ENCODE measurements at places on chromosomes 12 and 14. TPM values are rescaled to one million over a fixed set of nuclear protein-coding genes. Genes with fewer than 3 reads are reported as not detected.

GRCh38 chr12:5718680-5719079 lies 226.4 kb downstream of the ANO2 start:
- DNase-seq, result no peak

DNA sequence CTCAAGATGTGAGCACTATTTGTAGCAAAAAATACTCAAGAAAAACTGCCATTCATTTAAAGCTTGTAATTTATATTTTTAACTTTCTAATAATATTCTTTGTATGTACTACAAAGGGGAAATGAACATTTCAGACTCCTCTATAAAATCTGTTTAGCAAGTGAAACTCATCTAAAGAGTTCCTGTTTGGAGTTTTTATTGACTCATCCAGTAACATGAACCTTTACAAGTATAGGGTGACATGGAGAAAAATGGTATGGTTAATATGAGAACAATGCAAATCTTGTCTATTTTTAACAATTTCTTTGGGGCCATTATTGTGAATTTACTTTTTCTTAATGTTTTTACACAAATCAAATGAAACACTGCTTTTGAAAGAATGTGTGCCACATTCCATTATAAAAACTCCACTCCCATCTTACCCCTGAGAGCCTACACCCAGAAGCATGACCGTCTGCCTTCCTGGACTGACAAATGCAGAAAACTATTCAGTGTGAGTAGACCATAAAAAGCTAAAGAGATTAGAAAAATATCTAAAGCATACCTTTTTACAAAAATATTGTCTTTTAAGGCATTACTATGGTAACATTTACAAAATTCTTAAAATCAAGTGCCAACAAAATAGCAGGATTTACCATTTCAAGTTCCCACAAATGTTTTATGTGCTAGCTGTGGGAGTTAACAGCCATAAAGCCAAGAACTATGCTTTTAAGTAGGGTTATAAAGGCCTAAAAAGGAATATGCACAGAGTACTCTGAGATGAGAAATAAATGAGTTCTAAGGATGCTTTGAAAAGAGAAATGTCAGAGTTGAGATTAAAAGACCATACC lies 144.0 kb downstream of the ADAMTS20 start:
- DNase-seq, result no peak

Gene EFCAB11
- 10.0 TPM for total RNA-seq

Gene KRT80
- total RNA-seq, result not detected

Gene PGAM5
- 21.9 TPM for total RNA-seq

Gene GPR132
- 1.7 TPM for total RNA-seq

DNA sequence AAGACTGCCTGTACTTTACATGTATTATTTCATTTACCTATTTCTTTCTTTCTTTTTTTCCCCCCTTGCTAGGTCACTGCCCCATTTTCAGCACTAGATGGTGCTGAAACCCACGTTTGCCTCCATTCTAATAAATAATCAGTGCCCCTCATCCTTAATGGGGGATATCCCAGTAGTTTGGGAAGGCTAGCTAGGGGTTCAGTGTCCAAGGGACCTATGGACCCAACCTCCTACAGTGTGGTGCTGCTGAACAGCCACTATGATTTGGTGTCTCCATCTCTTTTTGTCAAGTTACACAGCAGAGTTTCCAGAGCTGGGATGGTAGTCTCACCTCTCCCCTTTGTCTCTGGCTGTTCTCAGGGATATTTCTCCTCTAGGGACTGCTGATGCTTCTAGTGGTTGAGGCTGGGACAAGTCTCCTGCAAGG lies 6.5 kb upstream of the HCFC2 start:
- DNase-seq, result no peak

DNA sequence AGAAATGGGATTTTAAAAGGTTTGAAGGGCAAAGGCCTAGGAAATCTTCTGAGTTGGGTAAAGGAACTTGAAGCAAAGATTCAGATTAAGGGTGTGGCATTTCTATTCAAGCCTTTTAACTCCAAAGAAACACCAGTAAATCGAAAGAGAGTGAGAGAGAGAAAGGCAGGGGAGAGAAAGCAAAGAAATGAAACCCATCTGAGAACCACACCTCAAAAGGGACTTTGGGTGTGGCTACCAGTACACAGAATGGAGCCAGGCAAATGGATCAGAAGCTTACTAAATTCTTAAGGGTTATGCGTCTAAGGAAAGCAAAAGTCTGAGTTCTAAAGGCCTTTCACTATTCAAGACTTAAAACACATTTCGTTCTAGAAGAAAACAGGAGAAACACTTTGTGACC lies 277.4 kb downstream of the BCL11B start:
- DNase-seq, result no peak

DNA sequence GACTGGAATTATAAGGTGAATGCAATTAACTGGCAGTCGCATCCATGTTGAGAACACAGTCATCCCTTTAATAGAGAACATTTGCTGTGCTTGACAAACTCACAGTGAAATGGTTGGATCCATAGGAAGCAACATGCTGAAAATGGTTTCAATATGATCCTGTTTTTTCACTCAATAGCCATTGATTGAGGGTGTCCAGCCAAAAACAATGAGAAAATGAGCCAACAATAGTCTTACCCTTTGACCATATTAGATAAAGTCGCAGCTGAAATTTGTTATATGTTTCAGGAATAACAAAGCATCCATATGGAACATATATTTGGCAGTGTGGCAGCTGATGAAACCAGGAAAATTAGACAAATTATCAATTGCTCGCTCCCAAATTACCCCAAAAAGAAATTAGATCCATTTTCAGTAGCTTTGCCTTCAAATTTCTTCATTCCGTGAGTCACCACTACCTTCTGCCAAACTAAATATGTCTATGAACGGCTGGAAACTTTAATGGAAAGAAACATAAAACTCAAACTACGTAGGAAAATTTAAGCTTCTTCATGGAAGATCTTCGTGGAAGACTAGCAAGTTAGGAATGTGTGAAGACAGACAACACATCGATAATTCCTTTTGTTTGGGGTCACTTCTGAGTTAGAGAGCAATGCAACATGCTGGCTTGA lies 17.4 kb downstream of the IGF1 start:
- DNase-seq, result no peak

GRCh38 chr12:18361433-18361832 lies 100.1 kb downstream of the PIK3C2G start:
- no peak for DNase-seq

- no peak for DNase-seq
Measured at GRCh38 chr14:94049625-94050023, 23.5 kb downstream of the OTUB2 start.

Gene SLC2A14
- total RNA-seq, result 2.3 TPM

DNA sequence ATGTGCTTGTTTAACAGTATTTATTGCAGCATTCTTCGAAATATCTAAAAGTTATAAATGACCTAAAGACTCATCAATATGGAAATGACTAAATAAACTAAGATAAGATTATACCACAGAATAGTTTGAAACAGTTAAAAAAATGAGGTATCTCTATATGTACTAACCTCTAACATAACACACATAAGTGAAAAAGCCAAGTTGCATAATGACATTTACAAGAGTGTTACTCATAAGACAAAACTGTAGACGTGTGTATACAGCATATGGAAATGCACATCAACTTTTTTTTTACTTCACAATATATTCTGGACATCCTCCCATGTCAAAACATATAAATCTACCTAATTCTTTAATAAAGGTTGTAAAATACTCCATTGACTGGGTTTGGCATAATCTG lies 22.8 kb downstream of the CPM start:
- DNase-seq, result no peak

- DNase-seq, result no peak
Measured at GRCh38 chr12:121860257-121860656, 1.6 kb upstream of the HPD start.

DNA sequence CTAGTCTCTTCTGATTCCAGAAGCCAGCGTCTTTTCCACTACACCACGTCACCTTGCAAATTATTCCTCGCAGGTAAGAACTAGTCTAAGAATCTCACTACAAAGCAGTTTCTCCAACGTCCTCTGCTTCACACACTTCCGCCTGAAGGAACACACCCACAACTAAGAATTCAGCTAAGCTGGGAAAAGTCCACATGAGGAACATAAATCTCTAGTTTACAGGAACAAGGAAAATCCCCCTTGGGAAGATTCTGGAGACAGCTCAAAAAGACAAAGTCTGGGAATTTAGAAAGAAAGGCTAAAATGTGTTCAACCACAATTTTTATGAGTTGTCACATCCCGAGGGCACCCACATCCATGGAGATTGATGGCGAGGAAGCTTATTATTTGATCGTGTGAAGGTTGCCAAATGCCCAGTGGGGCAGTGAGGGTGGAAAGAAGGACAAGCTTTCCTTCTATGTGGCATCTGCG lies 780.2 kb upstream of the TBX3 start:
- DNase-seq, result no peak

Gene PTPRB
- 8.3 TPM for total RNA-seq

DNA sequence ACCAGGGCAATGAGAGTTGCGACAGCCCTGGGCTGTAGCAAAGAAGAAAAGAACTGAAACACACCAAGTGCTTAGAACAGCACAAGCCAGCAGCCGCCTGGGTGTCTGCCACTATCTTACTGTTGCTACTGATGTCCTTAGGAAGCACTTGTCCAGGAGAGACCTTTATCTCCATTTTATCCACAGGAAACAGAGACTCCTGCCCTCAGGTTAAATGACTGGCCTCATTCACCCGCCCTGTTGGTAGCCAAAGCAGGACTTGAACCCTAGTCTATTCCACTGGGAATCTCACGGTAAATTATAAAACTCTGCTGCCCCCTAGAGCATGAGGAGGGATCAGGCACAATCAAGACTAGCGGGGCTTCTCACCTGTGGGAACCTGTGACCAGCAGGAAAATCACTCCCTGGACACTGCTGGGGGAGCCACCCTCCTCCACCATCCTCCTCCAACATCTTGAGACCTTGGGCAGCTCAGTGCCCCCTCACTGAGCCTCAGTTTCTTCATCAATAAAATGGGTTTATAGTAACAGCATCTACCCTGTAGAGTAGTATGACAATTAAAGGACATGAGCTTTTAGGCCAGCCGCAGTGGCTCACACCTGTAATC lies 20.5 kb upstream of the TESC start:
- no peak for DNase-seq

Gene BCL2L14
- total RNA-seq, result not detected

DNA sequence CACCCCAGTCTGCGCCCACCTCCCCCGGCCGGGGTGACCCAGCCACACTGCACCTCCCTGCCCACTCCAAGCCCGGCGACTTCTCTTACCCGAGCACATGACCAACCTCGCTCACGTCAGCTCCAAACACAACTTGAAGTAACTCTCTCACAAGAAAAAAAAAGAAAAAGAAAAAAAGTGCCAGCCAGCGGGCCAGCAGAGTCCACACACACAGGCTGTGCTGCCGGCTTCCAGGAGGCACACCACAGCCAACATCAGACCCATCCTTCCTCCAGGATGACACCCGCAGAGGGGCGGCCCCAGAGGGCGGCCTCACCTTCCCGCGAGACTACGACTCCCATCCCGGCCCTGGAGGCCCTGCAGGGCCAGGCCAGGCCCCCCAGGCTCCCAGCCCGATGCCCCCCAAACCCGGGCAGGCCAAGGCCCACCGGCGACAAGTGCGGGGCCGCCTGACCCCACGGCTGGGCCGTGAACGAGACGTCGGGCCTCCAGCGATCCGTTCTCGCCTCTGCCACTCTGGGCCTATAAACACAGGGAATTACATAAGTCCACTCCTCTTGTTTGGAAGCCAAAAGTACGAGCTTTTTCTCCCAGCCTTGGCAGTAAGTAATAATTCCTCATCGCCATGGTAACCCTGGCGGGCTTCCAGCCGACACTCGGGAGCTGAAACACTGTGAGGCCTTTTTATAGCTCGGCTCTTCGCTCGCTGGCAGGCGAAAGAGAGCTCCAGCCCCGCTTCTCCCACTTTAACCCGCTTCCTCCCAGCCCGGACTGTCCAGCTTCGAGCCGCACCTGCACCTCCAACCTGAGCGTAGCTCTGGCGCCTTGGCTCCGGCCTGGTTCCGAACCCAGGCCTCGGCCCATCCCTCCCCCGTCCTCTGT lies 49.1 kb downstream of the NCOR2 start:
- DNase-seq, result peak; percentile 91

DNA sequence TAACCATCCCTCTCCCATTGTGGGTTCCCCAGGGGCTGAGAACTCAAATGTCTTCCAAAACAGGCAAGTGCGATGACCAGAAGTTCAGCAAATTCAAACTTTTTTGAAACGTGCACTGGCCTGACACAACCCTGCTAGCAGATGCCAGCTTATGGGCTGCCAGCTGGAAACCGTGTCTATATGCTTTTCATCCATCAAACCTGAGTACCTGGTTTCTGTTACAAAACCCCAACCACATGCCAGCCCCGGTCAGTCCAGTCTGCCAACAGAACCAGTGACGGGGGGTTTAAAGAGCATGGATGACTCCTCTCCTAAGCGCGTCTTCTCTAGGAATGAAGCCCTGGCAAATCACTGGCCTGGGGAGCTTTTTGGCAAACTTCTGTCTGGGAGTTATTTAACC lies 189.7 kb downstream of the TTC7B start:
- DNase-seq, result no peak

DNA sequence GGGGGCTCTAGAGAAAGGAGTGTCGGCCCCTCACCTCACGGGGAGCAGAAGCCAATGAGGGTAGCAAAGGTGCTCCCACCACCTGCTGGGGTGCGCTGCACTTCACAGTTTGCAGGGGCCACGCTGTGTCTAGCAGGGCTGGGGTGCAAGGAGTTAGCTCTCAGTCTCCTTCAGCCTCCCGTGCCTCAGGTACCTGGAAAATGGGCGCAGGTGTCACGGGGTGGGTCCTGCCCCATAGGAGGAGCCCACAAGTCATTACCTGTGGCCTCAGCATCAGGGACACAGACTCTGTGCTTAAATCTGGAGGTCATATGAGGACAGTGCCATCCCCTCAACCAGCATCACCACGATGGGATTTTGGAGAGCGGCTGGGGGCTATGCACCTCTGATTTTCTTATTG lies 326.7 kb downstream of the ADGRD1 start:
- DNase-seq, result no peak

Gene TTC7B
- total RNA-seq, result 26.3 TPM

DNA sequence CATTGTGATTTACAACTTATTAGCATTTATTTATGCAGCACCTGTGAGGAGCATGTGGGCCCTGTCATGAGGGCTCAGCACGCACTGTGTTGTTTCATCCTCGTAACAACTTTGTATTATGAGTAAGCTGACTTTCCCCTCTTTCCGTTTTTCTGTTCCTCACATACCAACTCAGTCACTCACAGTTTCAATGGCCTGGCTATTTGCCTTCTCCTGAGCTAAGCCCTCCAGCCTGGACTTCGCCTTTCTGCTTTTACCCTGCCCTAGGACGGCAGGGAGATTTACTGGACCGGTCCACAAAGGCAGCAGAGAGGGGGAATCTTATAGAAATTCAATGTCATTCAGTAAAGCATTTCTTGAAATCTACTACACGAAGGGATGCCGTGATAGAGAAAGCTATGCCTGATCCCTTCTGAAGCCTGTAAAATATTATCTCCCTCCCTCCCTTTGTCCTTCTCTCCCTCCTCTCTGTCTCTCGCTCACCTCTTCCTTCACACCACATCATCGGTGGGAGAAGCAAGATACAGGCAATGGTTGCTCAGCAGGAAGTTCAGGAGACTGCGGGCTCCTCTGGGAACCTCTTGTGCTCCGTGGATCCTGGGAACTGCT lies 219.2 kb upstream of the TBX3 start:
- DNase-seq, result no peak

Gene WNT1
- total RNA-seq, result not detected

All from cerebellum (tissue), 4 donors.